ENCODE measurements at places on chromosomes 5 and 9.
A peak's percentile ranks its signal among the peaks of the same experiment; 100 is the strongest.

- no peak for DNase-seq
These were observed 113.7 kb downstream of the LHFPL2 start for GRCh38 chr5:78534905-78535200.

DNA sequence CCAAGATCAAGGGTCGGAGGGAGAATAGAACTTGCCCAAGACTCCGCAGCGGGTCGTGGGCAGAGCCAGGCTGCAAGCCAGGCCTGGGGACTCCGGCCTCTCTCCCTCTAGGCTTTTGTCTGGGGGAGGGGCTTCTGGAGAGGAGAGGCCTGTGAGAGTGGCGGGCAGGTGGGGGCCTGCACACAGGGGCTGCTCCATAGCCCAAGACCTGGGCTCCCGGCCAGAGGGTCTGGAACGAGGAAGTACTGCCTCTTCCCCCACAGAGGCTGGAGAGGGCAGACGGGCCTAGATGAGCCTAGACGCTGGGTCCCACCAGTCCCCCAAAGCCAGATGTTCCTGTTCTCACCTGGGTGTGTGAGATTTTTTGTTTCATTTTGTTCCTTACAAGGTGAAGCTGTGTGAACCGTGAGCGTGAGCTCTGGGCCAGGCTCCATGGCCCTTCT, 5.2 kb upstream of the ST6GALNAC6 start:
- no peak for DNase-seq

- no peak for DNase-seq
These were observed 29.3 kb upstream of the PDE8B start for GRCh38 chr5:77181173-77181572.

GRCh38 chr5:176762489-176762888, 47.9 kb upstream of the UNC5A start:
- DNase-seq = no peak

GRCh38 chr5:79959407-79959806, 31.7 kb downstream of the MTX3 start:
- DNase-seq = no peak

- no peak for DNase-seq
These were observed 22.9 kb upstream of the SEC16A start for GRCh38 chr9:136505406-136506403.

GRCh38 chr9:77785341-77785740, 137.2 kb upstream of the GNA14 start:
- DNase-seq = no peak

GRCh38 chr5:94267350-94267899, 351.0 kb downstream of the KIAA0825 start:
- DNase-seq = no peak

GRCh38 chr5:127440831-127441230, 76.6 kb upstream of the PRRC1 start:
- DNase-seq = no peak

- peak; percentile 82 for DNase-seq
These were observed at the start of gene WDR41 for GRCh38 chr5:77491783-77492652. Gene WDR41 (minus strand): TSS chr5:77492316. CDS start chr5:77492220, 96 bp downstream.

GRCh38 chr5:73921741-73922140, 295.7 kb downstream of the ARHGEF28 start:
- no peak for DNase-seq

- no peak for DNase-seq
These were observed 5.2 kb downstream of the GM2A start for GRCh38 chr5:151258201-151258611.

- DNase-seq = no peak
These were observed 36.3 kb downstream of the CXXC5 start for GRCh38 chr5:139684350-139684880.

- DNase-seq = no peak
These were observed 18.0 kb upstream of the DUSP1 start for GRCh38 chr5:172788771-172789686.

DNA sequence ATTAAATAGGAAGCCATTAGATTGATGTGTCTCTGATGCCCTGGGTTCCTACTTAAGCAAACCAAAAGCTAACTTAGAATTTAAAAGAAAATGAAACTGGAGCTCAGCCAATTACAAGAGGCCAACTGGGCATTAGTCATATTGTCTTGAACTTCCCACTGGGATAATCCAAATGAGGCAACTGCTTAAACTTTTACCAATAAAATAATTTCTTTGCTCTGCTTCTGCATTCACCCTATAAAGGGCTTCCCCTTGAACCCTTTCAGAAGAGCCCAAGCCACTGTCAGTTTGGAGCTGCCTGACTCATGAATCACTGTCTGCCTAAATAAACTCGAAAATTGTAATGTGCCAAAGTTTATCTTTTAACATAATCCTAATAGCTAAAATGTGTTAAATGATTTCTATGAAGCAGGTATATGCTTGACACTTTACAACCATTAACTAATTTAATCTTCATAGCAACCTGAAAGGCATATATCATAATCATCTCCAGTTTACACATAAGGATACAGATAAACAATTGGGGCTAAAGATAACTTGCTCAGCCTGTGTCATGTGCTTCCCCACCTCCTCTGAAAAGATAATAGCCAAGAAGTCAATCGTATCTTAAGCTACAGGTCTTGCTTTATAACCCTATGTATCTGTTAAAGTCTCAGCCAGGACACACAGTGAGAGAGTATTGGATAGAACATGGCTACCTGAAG, 11.5 kb downstream of the GPR150 start:
- no peak for DNase-seq

DNA sequence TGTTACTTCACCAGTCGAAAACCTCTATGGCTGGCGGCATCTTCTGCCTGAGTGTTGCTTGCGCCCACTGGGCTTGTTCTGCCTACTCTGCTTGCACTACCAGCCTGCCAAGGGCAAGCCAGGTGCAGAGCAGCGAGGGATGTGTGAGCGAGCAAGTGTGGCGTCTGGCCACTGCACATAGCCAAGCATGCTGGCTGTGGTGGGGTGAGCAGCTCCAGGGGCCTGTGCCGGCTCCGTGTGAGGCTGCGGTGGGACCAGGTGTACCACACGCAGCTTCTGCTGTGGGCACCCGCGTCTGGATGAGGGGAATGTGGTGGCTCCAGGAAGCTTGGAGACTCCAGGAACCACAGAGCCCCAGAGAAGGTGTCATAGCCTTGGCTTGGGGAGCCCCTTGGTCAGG, 51.4 kb downstream of the GTF3C4 start:
- DNase-seq = no peak

Measured in activated CD4-positive, alpha-beta T cell treated with anti-CD3 and anti-CD28 coated beads, Interleukin-2, amount 10 ng/mL, durations not matched to agents 7 days and 5 days (primary cell).